Natural killer cell (primary cell): ENCODE measurements at places on chromosomes 3 and 15. TPM values are rescaled to one million over a fixed set of nuclear protein-coding genes. Genes with fewer than 3 reads are reported as not detected.
A peak's percentile ranks its signal among the peaks of the same experiment; 100 is the strongest.

PP2D1 gene
- total RNA-seq, result not detected

ADCY5 gene
- total RNA-seq, result not detected

TMEM207 gene
- total RNA-seq, result not detected

REC114 gene
- total RNA-seq, result not detected

AGBL1 gene
- not detected for total RNA-seq

SNX22 gene
- 0.75 TPM for total RNA-seq

IGDCC3 gene
- total RNA-seq, result not detected

CCDC39 gene
- not detected for total RNA-seq

IGSF10 gene
- total RNA-seq, result not detected

ABCC5 gene
- 15.6 TPM for total RNA-seq

LINGO1 gene
- total RNA-seq, result not detected

DNA sequence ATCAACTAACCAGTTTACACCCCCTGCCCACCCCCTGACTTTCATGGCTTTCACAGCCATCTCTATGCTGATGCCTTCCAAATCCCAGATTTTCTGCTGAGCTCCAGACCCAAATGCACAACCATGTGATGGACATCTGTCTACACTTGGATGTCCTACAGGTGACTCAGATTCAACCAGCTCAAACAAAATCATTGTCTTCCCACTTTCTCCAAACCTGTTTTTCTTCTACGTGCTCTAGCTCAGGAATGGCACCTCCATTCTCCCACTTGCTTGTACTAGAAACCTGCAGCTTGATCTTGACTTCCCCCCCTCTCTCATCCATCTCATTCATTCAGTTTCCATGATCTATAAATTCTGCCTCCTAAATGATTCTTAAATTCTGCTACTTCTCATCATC is 34.1 kb upstream of the RARRES1 start:
- H3K4me1 ChIP-seq, result no peaks in the 10 kb centered on the region
- H3K36me3 ChIP-seq, result no peaks in the 10 kb centered on the region
- DNase-seq, result no peak
- H3K27me3 ChIP-seq, result no peaks in the 10 kb centered on the region

DNA sequence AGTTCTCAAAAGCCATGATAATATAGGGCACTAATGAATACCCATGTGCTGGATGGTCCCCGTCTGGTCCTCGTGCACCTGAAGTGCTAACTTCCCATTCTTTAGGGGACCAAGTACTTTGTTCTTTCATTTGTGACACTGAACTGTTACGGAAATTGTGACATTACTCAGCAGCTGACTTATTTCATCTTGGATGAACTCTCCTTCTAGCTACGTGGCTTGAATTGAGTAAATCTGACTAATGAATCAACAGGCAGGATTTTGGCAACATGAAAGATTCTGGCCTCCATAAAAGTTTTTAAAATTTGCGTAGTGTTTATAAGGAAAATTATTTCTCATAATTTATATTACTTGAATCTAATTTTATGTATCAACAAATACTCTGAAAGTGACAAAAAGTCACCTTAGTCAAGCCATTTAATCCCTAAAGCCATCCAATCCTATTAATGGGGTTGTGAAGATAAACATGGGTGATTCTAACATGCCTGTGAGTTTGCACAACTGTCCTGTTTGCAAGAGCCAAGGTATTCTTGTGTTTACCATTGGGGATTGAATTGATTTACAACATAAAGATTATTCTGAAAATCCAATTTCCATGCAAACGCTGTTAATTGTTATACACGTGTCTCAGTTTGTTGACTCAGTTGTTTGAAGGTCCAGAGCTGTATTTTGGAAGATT is 119.9 kb downstream of the AGBL1 start:
- no peaks in the 10 kb centered on the region for H3K36me3 ChIP-seq
- no peaks in the 10 kb centered on the region for H3K27me3 ChIP-seq
- no peak overlapping the region for H3K4me3 ChIP-seq
- H3K27ac ChIP-seq, result no peak overlapping the region

- H3K27ac ChIP-seq, result peak overlapping the region; percentile 14
- H3K36me3 ChIP-seq, result no peaks in the 10 kb centered on the region
- no peak for DNase-seq
- H3K27me3 ChIP-seq, result peaks cover 2% of the 10 kb centered on the region
Measured at GRCh38 chr15:101391981-101392640, 97.1 kb upstream of the SNRPA1 start.

GRCh38 chr15:42178056-42178455 is 21.6 kb upstream of the PLA2G4F start:
- DNase-seq, result no peak
- H3K27ac ChIP-seq, result no peak overlapping the region
- H3K36me3 ChIP-seq, result peaks cover 70% of the 10 kb centered on the region

DNA sequence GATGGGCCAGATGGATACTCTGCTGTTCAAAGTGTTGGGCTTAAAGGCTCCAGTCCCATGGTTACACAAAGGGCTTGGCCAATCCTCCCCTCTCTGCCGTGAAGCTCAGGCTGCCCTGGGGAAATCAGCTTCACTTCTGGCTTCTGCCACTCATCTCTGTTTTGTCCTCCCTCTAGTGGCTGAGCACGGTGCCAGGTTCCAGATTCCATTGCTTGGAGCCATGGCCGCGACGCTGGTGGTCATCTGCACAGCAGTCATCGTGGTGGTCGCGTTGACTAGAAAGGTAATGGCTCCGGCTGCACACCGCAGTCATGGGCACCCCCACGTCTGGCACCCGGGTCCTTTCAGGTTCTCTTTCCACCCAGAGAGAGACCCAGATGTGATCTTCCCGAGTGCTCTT is 5.6 kb downstream of the TIGIT start:
- peaks cover 7% of the 10 kb centered on the region for H3K36me3 ChIP-seq
- no peak overlapping the region for H3K4me3 ChIP-seq
- peak overlapping the region; percentile 38 for H3K27ac ChIP-seq
- H3K27me3 ChIP-seq, result no peaks in the 10 kb centered on the region

DNA sequence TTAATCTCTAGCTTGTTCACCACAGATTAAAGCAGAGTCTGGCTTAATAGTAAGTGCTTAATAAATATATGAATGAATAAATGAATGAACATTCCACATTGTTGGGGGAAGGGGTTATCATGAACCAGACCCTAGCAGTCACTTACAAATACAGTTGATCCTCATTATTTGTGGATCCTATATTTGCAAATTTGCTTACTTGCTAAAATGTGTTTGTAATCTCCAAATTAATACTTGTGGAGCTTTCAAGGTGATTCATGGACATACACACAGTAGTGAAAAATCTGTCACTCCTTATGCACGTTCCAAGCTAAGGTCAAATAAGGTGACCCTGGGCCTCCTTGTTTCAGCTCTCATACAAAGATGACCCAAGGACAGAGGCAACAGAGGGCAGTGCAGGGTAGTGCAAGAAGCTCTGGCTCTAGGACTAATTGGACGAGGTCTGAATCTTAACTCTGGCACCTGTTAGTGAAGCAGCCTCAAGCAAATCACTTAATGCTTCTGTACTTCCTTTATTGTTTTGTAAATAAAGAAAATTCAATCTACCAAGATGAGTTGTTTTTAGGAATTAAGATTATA is 112.8 kb upstream of the C2CD4B start:
- no peaks in the 10 kb centered on the region for H3K4me1 ChIP-seq
- H3K27ac ChIP-seq, result no peak overlapping the region
- H3K36me3 ChIP-seq, result no peaks in the 10 kb centered on the region
- no peak for DNase-seq

DNA sequence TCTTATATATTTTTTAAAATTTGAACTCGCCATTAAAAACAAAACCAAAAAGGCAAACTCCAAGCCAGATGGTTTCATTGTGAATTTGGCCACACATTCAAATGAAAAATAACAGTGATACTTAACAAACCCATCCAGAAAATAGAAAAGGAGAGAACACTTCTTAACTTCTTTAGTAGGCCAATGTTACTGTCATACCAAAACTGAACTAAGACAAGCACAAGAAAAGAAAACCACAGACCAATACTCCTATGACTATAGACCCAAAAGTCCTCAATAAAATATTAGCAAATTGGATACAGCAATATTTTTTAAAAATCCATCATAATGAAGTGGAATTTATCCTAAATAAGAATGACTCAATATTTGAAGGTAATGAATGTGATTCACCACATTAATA is 73.5 kb upstream of the ALDH1A3 start:
- DNase-seq, result no peak
- no peak overlapping the region for H3K27ac ChIP-seq

GRCh38 chr15:57647071-57647790 is 55.5 kb downstream of the MYZAP start:
- H3K27ac ChIP-seq, result no peak overlapping the region
- no peak for DNase-seq
- H3K27me3 ChIP-seq, result no peaks in the 10 kb centered on the region
- H3K4me1 ChIP-seq, result no peaks in the 10 kb centered on the region
- H3K36me3 ChIP-seq, result no peaks in the 10 kb centered on the region
- no peak overlapping the region for H3K4me3 ChIP-seq

GRCh38 chr3:124694486-124694885 is 35.8 kb upstream of the UMPS start:
- no peaks in the 10 kb centered on the region for H3K4me1 ChIP-seq
- H3K27me3 ChIP-seq, result no peaks in the 10 kb centered on the region
- no peak overlapping the region for H3K27ac ChIP-seq
- no peak for DNase-seq

- H3K27me3 ChIP-seq, result no peaks in the 10 kb centered on the region
- H3K27ac ChIP-seq, result no peak overlapping the region
- no peak overlapping the region for H3K4me3 ChIP-seq
Measured at GRCh38 chr15:66586155-66586976, 20.6 kb upstream of the LCTL start.

GRCh38 chr15:77384086-77384485 is 35.8 kb downstream of the PEAK1 start:
- DNase-seq, result no peak
- no peaks in the 10 kb centered on the region for H3K36me3 ChIP-seq
- H3K27me3 ChIP-seq, result no peaks in the 10 kb centered on the region
- H3K27ac ChIP-seq, result no peak overlapping the region
- peaks cover 3% of the 10 kb centered on the region for H3K4me1 ChIP-seq

DNA sequence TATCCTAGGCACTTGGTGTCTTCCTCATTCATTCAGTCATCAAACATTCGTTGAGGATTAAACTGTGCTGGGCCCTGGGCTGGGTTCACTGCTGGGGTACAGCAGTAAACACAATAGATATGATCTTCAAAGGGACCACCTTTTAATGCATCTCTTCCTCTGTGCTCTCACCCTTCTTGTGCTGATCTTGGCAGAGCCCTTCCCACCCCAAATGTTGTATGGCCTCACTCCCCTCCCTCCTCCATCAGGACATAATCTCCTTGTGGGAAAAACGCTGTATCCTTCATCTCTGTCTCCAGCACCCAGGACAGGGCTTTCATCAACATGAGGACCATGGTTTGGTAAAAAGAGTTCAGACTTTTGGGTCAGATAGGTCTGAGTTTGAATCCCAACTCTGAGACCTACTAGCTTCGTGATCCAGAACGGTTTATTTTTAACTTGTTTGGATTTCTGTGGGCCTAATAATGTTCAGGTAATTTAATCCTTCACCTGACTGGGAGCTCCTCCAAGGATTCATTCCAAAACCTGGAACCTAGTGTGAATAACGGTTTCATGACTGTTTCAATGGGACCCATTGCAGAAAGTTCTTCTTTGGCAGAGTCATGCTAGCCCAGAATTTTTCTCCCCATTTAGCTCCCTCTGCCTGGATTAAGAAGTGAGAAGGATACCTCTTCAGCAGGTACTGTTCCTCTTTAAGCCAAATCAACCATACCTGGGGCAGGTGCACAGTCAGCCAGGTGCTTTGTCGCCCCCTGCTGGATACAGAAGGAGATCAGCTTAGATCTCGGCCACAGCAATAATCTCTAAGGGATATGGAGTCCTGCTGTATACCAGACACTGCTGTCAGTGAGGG is 5.2 kb upstream of the WNT7A start:
- no peak overlapping the region for H3K27ac ChIP-seq
- H3K36me3 ChIP-seq, result no peaks in the 10 kb centered on the region
- H3K4me1 ChIP-seq, result peaks cover 12% of the 10 kb centered on the region
- peaks cover 18% of the 10 kb centered on the region for H3K27me3 ChIP-seq
- no peak for DNase-seq

GRCh38 chr15:39151545-39151944 is 429.3 kb upstream of the THBS1 start:
- DNase-seq, result no peak
- no peaks in the 10 kb centered on the region for H3K4me1 ChIP-seq
- H3K27ac ChIP-seq, result no peak overlapping the region
- H3K27me3 ChIP-seq, result no peaks in the 10 kb centered on the region
- H3K4me3 ChIP-seq, result no peak overlapping the region
- no peaks in the 10 kb centered on the region for H3K36me3 ChIP-seq

DNA sequence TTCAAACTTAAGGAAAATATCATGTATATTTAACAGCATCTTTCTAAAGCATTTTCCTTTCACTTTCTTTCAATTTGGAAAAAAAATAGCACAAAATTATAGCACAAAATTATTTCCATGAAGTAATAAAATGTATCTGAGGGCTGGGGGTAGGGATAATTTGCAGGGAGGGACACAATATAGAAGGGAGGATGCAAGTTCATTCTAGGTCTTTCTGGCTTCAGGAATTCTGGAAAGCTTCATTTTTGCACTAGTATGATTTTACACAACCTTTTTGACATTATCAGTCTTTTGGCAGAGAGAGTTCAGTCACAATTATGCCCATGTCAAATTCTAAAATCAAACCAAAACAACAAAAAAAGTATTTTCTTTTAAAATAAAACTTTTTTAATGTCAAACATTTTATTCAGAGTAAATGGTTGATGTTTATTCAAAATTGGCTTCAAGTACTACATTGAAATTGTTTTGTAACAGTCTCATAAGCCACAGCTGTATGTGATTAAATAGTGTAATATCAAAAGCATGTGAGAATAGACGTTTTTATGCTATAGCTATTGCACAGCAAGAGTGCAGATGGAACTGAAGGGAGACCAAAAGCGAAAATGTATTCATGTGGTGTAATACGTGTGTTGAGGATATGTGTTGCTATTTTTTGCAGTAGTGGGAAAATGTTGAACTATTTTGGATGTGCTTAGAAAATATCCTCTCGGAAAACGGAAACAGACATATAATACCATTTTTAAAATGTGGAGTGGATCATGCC is 5.8 kb downstream of the RBMS3 start:
- H3K4me3 ChIP-seq, result no peak overlapping the region
- H3K27me3 ChIP-seq, result no peaks in the 10 kb centered on the region
- no peak for DNase-seq
- H3K27ac ChIP-seq, result no peak overlapping the region
- H3K4me1 ChIP-seq, result peaks cover under 1% of the 10 kb centered on the region

DNA sequence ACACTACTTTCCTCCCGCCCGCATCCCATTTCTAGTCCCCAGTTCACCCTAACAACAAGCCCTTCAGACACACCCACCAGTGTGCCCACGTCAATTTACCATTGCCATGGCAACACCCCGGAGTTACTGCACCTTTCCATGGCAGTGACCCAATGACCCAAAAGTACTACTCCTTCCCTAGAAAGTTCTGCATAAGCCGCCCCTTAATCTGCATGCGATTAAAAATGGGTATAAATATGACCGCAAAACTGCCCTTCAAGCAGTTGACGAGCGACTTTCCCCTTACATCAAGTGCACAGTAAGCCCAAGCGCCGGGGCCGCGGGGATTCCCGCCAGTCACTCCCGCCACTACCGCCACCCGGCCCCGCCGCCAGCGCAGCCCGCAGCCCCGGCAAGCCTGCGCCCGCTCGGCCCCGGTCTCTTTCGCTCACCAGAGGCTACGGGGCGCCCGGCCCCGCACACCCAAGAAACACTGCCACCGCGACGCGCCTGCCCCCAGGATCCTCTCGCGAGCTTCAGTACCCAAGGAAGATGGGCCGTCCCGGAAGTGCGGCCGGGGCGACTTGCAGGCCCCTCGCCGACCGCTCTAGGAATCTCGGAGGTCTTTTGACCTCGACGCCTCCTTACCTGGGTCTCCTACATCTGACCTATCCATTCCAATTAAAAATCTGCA is 27.2 kb upstream of the ZNF502 start:
- peak overlapping the region; percentile 5 for H3K27ac ChIP-seq
- no peaks in the 10 kb centered on the region for H3K27me3 ChIP-seq
- peak; percentile 61 for DNase-seq
- peak overlapping the region; percentile 41 for H3K4me3 ChIP-seq
